ENCODE measurements at places on chromosomes 6 and 20.

DNA sequence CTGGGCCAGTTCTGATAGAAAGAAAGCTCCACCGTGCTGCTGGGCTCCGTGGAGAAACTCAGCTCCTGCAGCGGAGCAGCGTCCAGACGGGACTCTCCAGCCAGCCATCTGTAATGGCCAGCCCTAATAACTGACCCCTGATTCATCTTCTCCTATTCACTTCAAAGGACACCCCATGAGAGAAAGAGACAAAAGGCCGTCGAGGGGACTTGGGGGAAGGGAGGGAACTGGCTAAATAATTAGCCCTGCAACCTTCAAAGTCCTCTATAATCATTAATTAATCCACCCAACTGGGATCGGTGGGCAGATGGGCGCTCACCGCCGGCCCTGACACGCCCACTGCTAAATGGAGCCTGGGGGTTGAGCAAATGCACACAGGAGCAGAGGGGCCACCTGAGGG, 512.4 kb downstream of the CD83 start:
- no peak for DNase-seq

GRCh38 chr20:33410081-33410742, 8.9 kb upstream of the CDK5RAP1 start:
- no peak for DNase-seq

- peak; percentile 30 for DNase-seq
Measured at GRCh38 chr20:63446216-63447024, 26.0 kb downstream of the KCNQ2 start.

DNA sequence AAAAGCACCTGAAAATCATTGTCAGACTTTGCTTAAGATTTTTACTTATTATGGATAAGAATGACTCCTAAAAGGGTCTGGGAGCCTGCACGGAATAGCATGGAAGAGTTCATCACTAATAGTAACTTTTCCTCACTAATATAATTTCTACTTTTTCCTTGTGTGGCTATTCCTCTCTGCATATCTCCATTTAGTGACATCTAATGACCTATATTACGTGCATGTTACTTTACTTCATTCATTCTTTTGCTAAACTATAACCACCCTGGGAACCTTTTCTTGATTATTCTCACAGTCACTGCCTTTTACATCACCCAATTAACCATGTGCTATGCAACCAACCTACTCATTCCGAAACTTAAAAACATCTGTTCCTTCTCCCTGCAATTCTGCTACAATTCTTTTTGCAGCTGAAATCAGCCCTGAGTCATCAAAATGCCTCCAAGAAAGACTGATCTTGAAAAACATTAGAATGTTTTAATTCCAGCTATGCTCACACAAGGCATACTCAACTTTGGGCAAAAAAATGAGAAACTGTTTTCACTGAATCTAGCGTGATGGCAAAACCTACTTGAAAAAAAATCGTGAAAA, 313.3 kb downstream of the RNGTT start:
- DNase-seq: no peak

DNA sequence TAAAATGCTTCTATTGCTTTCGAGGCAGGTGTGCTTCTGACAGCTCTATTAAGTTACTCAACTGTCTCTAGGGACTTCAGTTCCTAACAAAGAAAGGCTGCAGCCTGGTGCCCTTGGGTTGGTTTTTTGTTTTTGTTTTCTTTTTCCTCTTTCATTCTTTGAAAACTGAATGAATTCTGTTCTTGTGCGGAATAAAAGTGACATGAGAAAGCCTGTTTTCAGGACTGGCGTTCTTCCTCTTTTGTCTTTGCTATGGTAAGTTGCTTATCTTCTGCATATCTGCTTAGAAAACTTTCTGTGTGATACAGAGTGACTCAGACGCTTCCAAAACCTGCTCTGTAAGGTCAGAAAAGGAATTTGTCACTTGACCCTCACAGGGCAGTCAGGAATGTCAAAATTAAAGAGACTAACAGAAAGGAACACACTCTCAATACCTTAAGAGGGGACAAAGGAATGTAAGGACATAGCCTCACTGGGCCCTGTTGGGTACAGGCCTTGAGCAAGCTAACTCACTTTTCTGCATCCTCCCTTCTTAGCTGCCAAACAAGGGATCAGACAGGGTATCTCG, 56.2 kb upstream of the NHSL1 start:
- no peak for DNase-seq

DNA sequence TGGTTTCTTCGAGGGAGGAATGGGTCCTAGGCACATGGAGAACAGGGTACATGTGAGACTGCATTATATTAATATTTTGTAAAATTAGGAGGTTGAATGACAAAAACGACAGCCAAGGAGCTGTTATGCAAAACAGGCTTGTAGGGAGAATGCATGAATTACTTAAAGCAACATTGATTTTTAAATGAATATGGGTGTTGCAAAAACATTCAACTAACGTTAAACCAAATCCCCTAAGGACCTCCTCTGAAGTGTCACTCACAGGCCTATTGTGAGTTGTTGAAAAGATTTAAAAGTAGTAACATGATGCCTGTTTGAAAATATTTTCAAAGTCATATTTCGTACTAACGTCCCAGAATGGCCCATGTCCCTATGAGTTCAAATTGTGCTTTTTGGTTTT, 21.9 kb downstream of the FBXL4 start:
- DNase-seq: no peak

- no peak for DNase-seq
Measured at GRCh38 chr6:28943557-28944411, 20.0 kb upstream of the TRIM27 start.

- no peak for DNase-seq
Measured at GRCh38 chr20:54097236-54097529, 26.8 kb upstream of the BCAS1 start.

- DNase-seq: no peak
Measured at GRCh38 chr20:12882832-12883506, 125.8 kb upstream of the SPTLC3 start.

GRCh38 chr20:34420146-34420545, 57.1 kb downstream of the ITCH start:
- no peak for DNase-seq

DNA sequence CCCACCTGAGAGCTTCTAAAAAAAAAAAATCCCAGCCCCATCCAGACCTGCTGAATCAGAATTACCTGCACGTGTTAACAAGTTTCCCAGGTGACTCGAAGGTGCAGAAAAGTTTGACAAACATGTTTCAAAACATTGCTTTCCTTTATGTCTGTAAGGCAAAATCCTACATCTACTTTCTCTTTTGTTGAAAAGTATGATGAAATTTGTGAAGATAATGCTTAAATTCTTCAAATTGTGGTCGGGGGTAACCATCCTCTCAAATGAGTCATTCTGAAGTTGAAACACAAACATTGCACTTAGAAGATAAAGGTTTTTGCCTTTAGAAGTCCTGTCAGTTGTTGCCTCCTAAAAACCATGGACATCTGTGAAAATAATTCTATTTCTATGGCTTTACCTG, 429.7 kb downstream of the EPHA7 start:
- no peak for DNase-seq

DNA sequence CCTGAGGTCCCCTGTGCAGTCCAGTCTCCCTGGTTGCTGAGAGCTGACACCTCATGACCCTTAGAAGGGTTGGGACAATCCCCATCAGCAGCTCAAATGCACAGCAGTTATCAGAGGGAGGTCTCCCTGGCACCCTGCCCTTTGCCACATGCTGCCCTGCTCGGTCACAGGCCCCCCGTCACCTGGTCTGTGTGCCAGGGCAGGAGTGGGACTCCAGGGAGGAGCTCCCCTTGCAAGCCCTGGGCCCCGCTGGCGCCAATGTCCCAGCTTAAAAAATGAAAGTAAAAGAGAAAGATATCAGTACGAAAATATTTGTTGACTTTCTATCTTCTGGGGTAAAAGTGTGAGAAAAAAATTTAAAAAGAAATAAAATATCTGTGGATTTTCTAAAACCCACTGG, 68.1 kb upstream of the SLC22A16 start:
- no peak for DNase-seq

DNA sequence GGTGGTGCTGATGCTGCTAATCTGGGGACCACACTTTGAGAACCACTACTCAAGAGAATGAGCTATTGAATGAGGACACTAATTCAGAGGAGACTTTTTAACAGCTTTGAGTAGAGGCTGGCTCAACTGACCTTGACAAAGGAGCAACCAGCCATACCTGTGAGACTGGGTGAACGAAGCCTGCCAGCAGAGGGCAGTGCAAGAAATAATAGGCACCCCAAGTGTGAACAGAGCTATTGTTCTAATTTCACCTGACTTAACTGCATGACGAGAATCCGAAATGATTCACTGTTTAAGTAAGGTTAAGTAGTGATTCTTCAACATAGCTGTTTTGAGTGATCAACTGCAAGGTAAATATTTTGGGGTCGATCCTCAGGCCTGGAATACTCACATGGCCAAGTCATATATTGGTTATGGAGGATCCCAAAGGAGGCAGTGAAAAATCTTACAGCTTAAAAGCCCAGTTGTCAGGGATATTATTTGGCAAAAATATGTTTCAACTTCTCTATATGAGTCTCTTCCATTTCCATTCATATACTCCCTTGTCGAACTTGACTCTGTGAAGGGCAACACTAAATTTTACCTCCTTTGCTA, 550.5 kb upstream of the MARCKS start:
- no peak for DNase-seq

- DNase-seq: no peak
Measured at GRCh38 chr6:11805259-11806053, 26.9 kb upstream of the ADTRP start.

- DNase-seq: no peak
Measured at GRCh38 chr20:35263532-35264341, 14.2 kb downstream of the MMP24OS start.

DNA sequence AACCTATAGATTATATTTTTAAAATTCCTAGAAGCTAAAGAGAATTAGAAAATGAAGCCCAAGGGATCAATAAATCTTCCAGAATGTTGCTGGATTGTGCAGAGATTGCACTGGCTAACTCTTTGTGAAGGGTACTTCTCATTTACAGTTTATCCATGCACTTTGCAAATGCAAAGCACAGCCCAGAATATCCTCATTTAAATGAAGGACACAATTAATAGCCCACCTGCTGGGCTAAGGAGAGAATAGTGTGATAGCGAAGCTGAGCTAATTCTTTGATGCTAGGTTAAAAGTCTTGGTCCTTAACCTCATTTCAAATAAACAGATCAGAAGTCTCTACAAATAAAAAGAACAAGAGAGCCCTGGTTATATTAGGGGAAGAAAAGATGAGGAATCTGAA, 72.5 kb downstream of the SMPDL3A start:
- DNase-seq: no peak

DNA sequence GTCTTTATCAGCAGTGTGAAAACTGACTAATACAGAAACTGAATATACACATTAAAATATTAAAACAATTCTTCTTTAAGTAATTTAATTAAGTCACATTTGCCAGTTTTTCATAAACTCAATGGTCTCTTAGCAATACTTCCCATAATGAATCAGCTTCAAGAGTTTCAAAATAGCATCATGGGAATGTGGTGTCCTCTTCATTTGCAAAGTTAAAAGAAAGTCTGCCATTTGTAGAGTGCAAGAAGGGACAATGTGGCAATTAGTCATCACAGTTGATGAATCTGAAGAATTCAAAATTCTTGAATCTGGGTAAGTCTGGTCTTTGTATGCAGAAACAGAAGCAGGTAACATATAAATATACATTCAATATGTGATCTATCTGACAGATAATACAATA, 38.7 kb downstream of the SYNE1 start:
- DNase-seq: no peak

GRCh38 chr20:62822239-62822787, 5.5 kb downstream of the COL9A3 start:
- no peak for DNase-seq

- DNase-seq: no peak
Measured at GRCh38 chr6:33628401-33628964, 7.4 kb downstream of the ITPR3 start.

DNA sequence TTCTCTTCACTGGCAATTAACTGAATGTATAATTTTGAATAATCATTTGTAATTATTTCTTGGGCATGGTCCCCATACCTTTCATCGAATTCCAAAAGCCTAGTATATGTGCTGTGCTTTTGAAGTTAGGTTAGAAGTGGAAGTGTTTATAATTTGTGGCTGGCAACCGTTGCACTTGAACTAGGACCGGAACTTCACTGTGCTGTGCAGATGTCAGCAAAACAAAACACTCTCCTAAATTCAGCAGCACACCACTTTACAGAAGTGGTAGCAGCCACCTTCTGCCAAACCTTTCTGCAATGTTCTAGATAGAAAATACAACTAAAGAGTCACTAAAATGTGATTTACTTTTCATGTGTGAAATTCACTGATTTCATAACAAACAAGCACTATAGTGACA, 111.9 kb downstream of the FAM83B start:
- DNase-seq: no peak

GRCh38 chr6:41527721-41528408, 18.3 kb upstream of the FOXP4 start:
- no peak for DNase-seq

GRCh38 chr20:2795451-2795850, 5.0 kb downstream of the CPXM1 start:
- no peak for DNase-seq

GRCh38 chr6:73393278-73393677, 1.4 kb upstream of the DDX43 start:
- DNase-seq: no peak

GRCh38 chr20:34880215-34880850, 3.9 kb downstream of the ACSS2 start:
- peak; percentile 1 for DNase-seq

- DNase-seq: no peak
Measured at GRCh38 chr6:70985156-70985555, 28.3 kb upstream of the B3GAT2 start.

DNA sequence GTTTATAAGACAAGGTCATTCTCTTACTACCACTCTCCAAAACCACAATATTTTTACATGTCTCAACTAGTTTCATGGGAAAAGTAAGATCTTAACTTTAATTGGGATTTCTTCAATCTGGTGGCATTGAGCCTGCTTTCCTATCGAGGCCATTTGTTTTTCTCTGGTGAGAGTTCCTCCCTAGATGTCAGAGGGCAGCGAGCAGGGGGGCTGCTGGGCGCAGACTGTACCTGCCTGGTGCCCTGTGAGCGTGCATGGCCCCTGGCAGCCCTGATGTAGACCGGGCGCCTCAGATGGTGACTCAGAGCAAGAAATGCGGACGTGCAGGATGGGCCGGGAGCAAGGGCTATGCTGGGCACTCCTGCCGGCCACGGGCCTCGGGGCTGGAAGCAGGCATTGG, 27.2 kb downstream of the ERMARD start:
- DNase-seq: no peak

GRCh38 chr6:76420094-76420493, 347.6 kb upstream of the IMPG1 start:
- no peak for DNase-seq
